Dermis microvascular lymphatic vessel endothelial cell (primary cell): ENCODE measurements at places on chromosomes 2 and 18.

GRCh38 chr2:147934881-147935620 is 85.5 kb downstream of the ORC4 start:
- no peak for DNase-seq

DNA sequence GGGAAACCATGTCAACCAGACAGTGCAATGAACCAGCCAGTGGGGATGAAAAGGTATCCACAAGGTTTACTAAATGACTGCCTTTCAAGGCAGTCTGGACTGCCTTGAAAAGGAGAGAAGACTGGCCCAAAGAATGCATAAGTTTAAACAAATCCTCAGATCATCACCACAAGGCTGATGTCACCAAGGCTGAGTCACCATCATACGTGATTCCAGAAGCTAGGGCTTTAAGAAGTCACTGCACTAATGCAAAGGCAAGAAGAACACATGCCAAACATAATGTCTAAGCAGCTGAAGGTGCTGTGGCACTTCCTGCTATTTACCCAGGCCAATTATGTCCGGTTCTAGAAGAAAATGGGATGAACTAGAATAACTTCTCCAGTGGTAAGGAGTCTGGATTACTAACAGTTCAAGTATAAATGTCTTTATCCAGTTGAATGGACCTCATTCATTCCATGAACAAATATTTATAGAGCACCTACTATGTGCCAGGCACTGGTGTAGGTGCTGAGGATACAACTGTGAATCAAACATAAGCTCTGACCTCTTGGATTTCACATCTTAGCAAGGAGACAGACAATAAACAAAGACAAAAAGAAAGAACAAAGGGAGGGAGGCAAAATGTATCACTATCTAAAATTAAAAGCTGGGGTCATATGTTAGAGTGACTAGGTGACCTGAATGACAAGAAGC is 37.6 kb upstream of the ONECUT2 start:
- no peak for DNase-seq

DNA sequence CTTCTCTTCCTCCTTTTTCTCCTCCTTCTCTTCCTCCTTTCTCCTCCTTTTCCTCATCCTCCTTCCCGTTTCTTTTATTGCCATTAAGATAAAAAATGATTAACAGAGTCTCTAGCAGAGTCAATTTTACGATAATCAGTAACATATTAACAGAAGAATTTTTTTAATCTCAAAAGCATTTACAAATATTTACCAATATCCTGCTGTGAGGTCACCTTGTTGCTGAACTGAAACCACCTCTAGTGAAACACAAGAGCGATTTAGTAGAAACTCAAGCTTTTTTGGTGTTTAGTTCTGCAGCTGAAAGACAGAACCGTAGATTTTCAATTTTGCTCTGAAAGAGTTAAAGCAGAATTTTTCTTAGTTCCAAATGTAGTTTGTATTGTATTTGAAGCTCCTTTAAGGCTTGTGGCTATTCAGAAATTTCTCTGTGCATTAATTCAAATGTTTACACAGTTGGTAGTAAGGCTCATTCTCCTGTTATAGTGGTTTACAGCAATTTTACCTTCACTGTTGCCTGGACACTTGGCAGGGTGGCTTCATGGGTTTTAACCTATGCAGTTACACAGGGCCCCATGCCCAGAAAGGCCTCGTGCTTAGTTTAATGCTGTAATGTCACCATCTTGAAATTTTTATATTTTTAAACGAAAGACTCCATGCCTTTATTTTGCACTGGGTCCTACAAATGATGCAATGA is 1106.6 kb upstream of the FAM98A start:
- DNase-seq, result no peak

DNA sequence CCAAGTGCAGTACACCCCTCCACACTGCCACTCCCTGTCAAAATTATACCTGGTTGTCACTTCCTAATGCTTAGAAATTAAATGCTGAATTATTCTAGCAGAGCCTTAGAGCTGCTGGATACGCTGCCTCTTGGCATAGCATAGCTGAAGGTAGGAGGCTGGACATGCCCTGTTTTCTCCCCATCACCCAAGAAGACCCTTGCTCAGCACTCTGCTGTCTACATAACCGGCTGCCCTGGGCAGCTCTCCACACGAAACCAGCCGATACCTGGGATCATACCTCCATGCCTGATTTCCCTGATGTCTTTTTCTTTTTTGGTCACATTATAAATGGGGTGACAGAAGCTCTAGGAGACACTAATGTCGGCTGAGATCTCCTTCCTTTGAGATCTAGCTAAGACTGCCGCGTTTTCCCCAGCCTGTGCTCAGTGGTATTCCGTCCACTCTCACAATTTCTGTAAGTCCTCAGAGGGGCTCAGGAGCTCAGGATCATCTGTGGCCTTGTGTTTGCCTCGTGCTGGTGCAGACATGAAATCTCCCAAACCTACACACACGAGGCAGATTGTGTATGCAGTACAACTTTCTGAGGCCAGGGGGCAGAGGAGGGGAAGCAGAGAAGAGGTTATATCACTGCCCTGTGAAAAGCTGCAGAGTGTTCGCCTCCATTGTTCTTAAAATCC is 13.5 kb upstream of the ZAP70 start:
- DNase-seq, result peak; percentile 60

GRCh38 chr2:44840503-44840850 is 101.0 kb upstream of the SIX3 start:
- DNase-seq, result no peak

- DNase-seq, result peak; percentile 88
Observed at GRCh38 chr2:171086352-171087290, 74.1 kb downstream of the TLK1 start.

DNA sequence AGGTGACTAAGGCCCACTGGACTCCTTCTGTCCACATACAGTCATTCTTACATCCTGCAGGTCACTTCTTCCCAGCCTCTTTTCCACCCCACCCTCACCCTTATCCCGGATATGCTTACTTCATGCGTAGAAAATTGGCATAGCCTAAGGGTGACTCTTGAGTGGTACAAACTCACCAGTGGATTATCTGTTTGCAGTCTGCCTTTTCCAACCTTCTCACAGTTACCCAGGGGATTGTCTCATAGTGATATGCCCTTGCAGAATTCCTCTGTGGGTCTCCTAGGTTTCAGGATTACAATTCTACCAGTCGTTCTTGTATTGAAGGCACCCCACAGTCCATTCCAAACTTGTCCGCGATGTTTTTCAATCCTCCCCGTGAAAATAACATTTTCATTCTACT is 752.9 kb upstream of the HS6ST1 start:
- DNase-seq, result no peak

GRCh38 chr2:100741880-100742276 is 78.1 kb upstream of the NPAS2 start:
- no peak for DNase-seq

GRCh38 chr18:28504066-28504465 is 327.1 kb upstream of the CDH2 start:
- DNase-seq, result no peak

GRCh38 chr2:180520206-180520605 is 460.2 kb upstream of the UBE2E3 start:
- DNase-seq, result peak; percentile 12

DNA sequence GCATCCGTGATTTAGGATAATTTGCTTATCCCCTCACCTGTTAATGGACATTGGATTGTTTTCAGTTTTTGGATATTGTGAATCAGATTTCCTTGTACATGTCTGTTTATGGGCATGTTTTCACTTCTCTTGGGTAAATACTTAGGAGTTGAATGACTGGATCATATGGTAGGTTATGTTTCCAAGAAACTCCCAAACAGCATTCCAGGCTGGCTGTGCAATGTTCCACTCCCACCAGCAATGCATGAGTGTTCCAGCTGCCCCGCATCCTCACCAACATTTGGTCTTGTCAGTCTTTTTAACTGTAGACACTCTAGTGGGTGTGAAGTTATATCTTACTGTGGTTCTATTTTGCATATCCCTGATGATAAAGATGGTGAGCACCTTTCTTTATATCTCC is 8.9 kb upstream of the LRRFIP1 start:
- no peak for DNase-seq

DNA sequence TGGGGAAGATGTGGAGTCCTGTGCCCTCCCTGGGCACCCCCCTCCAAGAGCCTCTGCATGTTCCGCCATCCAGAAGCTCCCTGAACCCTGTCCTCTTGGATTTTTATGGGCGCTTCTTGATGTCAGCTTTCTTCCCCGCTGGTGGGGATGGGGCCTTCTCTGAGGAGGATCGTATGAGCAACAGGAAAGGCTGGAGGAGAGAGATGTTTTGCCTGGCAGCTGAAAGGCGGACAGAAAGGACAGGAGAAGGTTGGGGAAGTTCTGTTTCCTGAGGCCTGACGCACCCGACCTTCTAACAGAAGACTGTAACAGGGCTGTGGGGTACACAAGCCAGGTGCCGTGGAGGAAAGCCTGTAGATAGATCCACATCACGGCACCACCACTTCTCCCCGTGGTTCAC is 238.8 kb downstream of the LDLRAD4 start:
- no peak for DNase-seq

- DNase-seq, result no peak
Observed at GRCh38 chr2:118698564-118698963, 148.9 kb downstream of the EN1 start.

GRCh38 chr2:37449761-37450296 is 105.4 kb downstream of the QPCT start:
- no peak for DNase-seq

GRCh38 chr2:61946666-61947065 is 41.2 kb downstream of the COMMD1 start:
- no peak for DNase-seq
